ENCODE measurements at places on chromosomes 4 and X.

- no peak for DNase-seq
Observed at GRCh38 chrX:42176789-42177188, 253.4 kb upstream of the CASK start.

- DNase-seq: no peak
Observed at GRCh38 chr4:151260526-151260925, 16.4 kb upstream of the PRSS48 start.

GRCh38 chrX:154063234-154063633, 34.3 kb downstream of the MECP2 start:
- DNase-seq: no peak

DNA sequence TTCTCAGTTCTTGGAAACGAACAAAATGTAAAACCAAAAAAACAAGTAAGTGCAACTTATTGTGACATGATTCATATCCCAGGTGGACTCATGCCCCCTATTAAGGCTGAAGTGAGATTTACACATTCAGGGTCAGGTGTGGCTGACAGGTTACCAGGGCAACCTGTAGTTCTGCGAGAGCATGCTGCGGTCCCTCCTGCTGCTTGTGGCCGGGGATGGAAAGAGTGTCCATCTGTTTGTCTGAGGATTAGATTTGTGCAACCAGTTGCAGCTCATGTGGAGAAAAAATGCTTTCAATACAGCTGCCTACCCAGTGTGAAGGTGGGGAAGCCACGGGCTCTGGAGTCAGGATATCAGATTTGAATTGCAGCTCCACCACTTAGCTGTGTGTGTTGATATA, 78.8 kb downstream of the FAM184B start:
- no peak for DNase-seq

- DNase-seq: no peak
Observed at GRCh38 chr4:2570036-2570435, 33.6 kb downstream of the FAM193A start.

DNA sequence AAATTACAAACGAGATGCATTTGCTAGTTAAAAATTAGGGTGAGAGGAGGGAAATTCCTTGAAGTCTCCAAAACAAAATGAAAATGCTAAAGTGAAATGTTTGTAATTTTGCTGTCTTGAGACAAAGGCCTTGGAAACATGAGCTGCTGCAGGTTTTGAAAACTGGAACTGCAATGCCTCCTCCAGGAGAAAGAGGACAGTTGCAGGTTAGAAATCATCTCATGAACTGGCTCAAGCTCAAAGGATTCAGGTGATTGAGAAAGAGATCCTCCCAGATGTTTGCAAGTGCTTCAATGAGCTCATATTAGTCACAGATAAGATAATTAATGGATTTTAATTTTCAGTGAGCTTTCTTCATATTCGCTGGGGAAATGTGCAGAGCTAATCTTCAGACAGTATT, 32.4 kb downstream of the SMPX start:
- DNase-seq: peak; percentile 11

Measured in CD4-positive, alpha-beta T cell treated with Interleukin-6 at 100 ng/mL for 8 hours (primary cell).